Right cardiac atrium (tissue), 5 donors: ENCODE measurements at places on chromosomes 3 and 15. TPM values are rescaled to one million over a fixed set of nuclear protein-coding genes. Genes with fewer than 3 reads are reported as not detected.

GRCh38 chr3:96192966-96193550 lies 621.3 kb upstream of the EPHA6 start:
- DNase-seq: no peak

GRCh38 chr3:155196131-155197021 lies 97.1 kb downstream of the STRIT1 start:
- DNase-seq: no peak

- no peak for DNase-seq
Observed at GRCh38 chr3:2826036-2826435, 284.1 kb downstream of the IL5RA start.

DNA sequence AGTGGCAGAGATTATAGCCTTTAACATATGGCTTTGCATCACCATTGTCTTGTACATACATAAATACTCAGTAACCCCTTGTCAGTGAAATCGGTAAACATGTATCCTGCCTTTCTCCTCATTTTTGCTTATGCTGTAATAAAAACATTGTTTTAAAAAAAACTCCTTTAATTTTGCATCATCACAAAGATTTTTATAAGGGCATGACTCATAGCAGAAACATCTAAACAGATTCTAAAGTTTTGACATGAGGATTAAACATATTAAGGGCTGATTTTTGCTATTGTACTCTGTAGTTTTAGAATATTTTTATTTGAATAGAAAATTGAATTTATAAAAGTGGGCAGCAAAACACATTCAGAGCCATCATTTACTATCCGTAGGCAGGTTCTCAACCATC lies 275.9 kb downstream of the ZIC4 start:
- DNase-seq: no peak

GRCh38 chr15:85690561-85691231 lies 104.0 kb downstream of the KLHL25 start:
- DNase-seq: no peak

GRCh38 chr15:95329362-95329761 lies 1001.1 kb upstream of the NR2F2 start:
- no peak for DNase-seq

- DNase-seq: no peak
Observed at GRCh38 chr3:154872074-154872473, 208.0 kb upstream of the MME start.

DNA sequence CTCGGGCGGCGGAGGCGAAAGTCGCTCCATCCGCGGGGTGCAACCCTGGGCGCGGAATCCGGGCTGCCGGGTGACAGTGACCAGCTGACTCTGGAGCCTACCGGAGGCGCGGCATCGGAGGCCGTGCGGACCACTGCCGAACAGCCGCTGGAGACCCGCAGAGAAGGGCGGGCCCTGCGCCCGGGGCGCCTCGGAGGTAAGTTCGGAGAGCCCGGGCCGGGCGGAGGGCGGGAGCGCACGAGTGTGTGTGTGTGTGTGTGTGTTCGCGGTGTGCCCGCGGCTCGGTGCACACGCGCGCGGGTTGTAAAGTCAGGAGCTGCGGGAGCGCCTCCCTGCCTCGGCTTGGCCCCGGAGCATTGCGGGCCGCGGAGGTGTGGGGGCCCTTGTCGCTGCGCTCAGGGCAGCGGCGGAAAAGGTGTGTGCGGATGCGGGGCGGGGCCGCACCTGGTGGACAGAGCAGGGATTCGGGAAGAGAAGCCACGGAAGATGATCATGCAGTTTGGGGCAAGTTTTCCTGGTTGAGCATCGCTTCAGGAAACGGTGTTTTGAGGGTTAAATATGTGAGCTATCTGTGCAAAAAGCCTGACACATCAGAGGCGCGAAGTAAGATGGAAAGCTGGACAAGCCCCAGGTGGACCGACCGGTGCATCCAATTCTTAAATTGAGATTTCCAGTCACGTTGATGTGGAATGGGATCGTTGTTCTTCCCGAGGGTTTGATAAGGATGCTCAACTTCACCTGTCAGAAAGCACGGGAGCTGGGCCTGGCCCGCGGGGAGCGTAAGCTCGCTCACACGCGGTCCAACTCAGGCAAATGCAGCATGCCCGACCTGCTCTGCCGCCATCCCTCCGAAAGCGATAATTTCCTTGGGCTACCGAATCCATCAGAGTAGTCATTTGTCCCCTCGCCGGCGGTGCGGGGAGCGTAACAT lies 474 bp downstream of the MINAR1 start:
- DNase-seq: no peak

- DNase-seq: no peak
Observed at GRCh38 chr3:177357352-177358090, 160.2 kb upstream of the TBL1XR1 start.

DNA sequence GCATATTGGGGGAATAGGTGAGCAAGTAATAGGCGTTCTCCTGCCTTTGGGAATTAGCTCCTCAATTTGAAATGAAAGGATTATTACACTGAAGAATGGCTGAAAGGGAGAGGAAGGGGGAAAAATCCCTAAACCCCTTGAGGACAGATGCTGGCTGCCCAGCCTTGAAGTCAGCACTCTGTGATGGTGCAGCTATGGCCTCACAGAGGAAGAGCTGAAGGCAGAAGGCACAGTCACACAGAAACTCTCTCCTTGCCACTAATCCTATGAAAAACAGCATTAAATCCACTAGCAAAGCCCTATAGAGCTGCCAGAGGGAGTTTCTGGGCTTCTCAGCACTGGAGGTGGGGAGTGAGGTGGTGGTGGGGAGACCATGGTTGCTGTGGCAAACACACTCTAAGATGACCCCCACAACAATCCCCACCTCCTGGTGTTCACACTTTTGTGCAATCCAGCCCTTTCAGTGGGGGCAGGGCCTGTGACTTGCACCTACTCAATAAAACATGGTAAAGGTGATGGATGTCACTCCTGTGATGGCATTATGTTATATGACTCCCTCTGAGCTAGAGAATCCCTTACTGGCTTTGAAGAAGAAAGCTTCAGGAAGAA lies 101.2 kb downstream of the RFTN1 start:
- no peak for DNase-seq

GRCh38 chr3:130671545-130672312 lies 74.9 kb downstream of the PIK3R4 start:
- DNase-seq: no peak

DNA sequence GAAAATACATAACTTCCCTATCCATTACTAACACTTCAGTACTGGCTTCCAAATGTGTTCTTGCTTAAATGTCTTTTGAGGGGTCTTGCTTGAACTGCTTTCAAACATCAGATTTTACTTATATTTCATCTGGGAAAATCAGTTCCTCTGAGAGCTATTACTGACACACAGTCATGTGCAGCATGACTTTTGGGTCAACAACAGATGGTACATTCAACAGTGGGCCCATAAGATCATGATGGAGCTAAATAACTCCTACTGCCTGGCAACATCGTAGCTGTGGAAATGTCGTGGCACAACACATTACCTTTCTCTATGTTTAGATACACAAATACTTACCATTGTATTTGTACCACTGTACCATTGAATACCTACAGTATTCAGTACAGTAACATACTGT lies 43.8 kb downstream of the WWTR1 start:
- no peak for DNase-seq

DNA sequence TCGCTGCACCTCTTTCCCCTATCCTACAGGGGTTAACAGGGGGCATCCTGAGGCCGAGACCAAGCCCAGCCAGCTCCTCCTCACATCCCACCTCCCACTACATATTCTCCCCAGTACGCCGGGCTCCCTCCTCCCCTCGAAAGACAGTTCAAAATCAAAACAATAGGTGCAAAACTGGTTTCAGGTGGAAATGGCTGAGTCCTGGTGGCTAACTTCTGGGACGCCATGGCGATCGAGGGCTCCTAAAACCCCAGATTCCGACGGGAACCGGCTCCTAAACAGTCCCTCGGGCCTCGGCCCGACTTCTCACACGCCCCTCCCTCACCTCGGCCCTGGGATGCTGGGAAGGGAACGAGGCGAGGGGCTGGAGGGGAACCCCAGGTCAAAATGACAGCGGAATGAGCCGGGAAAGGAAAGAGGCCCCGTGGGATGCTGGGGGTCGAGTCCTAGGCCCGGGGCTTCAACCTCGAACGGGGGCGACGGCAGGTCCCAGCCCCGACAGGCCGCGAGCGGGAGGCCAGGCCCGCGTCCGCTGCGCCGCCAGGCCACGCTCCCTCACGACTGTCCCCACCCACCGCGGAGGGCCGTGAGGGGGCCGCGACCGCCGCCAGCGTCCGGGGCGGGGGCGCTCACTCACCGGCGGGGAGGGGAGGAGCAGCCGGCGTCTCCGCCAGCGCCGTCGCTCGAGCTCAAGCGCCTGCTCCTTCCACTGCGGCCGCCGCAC lies 492 bp downstream of the TMCC1 start:
- peak; percentile 90 for DNase-seq

GRCh38 chr15:58324533-58324932 lies 107.3 kb upstream of the LIPC start:
- no peak for DNase-seq

- no peak for DNase-seq
Observed at GRCh38 chr3:15646851-15647511, 45.4 kb downstream of the BTD start.

GRCh38 chr3:129718201-129718600 lies 111.7 kb upstream of the PLXND1 start:
- DNase-seq: no peak

GRCh38 chr3:159273608-159274007 lies 471.8 kb downstream of the MFSD1 start:
- peak; percentile 70 for DNase-seq

DNA sequence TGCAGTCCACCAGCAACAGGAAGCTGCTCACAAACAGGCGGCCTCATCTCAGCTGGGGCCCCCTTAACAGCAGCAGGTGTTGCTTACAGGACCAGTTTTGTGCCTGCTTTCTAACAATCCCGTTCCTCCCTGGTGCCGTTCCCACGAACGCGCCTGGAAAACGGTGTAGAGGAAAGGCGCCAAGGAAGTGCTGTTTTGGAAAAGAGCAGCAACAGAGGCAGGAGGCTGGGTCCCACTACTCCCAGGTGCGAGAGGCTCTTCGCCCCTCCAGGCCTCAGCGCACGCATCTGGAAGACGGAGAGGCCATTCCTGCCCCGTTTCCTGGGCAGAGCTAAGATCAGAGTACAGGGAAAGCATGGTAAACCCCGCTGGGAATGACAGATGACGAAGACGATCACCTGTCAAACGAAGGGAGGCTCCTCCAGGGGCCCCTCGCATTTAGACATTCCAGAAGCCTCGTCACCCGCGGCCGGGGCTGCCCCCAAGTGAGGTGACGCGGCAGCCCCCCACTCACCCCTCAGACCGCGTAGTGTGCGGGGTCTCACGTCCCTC lies 603 bp downstream of the SCAPER start:
- no peak for DNase-seq

GRCh38 chr15:75672646-75673425 lies 25.1 kb downstream of the SNX33 start:
- peak; percentile 86 for DNase-seq

DNA sequence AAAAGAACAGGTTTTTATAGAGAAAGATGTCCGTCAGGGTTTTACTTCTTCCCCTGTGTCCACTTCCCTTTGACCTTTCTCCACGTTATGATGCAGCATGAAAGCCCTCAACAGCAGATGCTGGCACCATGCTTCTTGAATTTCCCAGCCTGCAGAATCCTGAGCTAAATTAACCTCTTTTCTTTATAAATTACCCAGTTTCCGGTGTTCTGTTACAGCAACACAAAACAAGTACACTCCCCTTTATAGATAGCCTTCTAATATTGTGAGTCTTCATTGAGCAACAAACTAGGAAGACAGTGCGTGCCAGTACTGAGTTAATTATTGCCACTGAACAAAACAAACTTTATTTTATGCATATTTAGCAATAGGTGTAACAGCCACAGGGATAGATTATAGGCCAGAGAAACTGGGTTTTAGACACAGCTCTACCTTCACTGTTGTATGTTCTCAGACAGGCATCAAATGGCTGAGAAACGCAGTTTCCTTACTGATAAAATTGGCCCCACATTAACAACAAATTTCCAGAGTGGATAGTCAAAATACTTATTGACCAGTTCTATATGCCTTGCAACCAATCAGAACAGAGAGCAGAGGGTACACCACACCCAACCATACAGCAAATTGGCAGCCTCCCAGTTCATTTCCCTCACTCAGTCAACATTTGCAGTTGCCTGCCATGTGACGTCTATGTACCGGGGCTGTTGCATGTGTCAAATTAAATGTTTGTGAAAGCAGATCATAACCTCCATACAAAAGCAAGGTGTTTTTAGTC lies 14.4 kb upstream of the TBL1XR1 start:
- DNase-seq: no peak

DNA sequence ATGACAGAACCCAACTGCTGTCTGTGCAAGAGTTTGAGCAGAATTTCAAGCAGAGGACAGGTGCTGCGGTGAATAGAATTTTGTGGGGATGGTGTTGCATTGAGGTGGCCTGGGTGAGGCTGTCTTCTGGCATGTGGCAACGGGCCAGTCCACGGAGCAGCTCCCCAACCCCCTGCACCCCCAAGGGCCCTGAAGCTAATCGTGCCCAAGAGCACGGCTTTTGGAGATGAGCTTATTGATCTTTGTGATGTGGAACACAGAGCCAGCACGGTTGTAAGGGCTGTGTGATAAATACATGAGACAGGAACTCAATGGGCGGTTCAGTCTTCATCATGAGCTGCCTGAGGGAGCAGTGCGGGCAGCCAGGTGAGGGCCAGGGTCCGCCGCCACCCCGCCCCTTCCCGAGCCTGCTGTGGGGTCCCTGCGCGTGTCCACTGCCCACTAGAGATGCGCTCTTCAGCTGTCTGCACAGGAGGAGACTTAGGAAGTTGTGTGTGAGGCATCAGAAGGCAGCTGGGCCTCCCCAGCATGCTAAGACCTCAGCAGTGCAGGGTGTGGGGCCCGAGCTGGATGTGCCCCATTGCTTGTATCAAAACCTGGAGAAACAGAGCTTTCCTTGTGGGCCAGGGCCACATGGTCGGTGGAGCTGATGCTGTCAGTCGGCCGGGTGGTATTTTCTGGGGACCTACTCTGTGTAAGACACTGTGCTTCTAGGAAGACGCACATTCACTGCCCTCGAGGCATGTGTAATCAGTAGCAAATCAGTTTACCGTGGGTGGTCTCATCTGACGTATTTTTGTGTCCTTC lies 90.5 kb downstream of the CHRNA7 start:
- DNase-seq: no peak

- peak; percentile 80 for DNase-seq
Observed at GRCh38 chr15:78422571-78423340, 15.3 kb upstream of the IREB2 start.

DNA sequence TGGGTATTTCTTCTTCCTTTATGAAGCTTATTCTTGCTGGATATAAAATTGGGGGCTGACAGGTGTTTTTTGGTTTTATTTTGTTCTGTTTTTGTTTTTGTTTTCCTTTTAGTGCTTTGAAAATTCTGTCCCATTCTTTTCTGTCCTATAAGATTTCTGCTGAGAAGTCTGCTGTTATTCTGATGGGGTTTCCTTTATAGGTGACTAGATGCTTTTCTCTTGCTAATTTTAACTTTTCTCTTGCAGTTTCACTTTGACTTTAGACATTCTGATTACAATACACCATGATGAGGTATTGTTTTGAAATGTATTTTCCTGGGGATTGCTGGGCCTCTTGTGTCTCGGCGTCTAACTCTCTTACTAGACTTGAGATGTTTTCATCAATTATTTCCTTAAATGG lies 22.8 kb downstream of the TTC14 start:
- DNase-seq: no peak

GRCh38 chr3:76015496-76015895 lies 230.1 kb upstream of the ZNF717 start:
- DNase-seq: no peak

- DNase-seq: no peak
Observed at GRCh38 chr15:48796930-48797329, 13.9 kb downstream of the CEP152 start.

Gene CCDC54
- polyA plus RNA-seq: not detected

Gene MASP1
- polyA plus RNA-seq: 21.2 TPM

Gene TPRA1
- polyA plus RNA-seq: 17.9 TPM

Gene TRPM7
- 11.9 TPM for polyA plus RNA-seq

Gene GHSR
- polyA plus RNA-seq: not detected

Gene PLSCR4
- polyA plus RNA-seq: 16.7 TPM

Gene CCDC80
- polyA plus RNA-seq: 20.3 TPM

Gene MUC13
- 0.05 TPM for polyA plus RNA-seq
